ENCODE measurements at places on chromosomes 5 and 9. TPM values are rescaled to one million over a fixed set of nuclear protein-coding genes. Genes with fewer than 3 reads are reported as not detected.

The SPAAR gene
- not detected for total RNA-seq

The PHF24 gene
- 0.57 TPM for total RNA-seq

The IARS1 gene
- total RNA-seq, result 56.8 TPM

The CLIC3 gene
- 222 TPM for total RNA-seq

The FCN2 gene
- not detected for total RNA-seq

The FREM1 gene
- 0.23 TPM for total RNA-seq

The IFNA2 gene
- not detected for total RNA-seq

The CBY3 gene
- total RNA-seq, result not detected

The FNIP1 gene
- total RNA-seq, result 7.6 TPM

The LYSMD3 gene
- total RNA-seq, result 8.3 TPM

The N4BP3 gene
- total RNA-seq, result 17.6 TPM

The DDX4 gene
- total RNA-seq, result not detected

The ARHGEF37 gene
- total RNA-seq, result 19.7 TPM

The PTGES2 gene
- total RNA-seq, result 85.7 TPM

The FOXD4 gene
- not detected for total RNA-seq

The SHC3 gene
- 0.38 TPM for total RNA-seq

The GFI1B gene
- total RNA-seq, result not detected

The ALDOB gene
- not detected for total RNA-seq

The UBE2B gene
- total RNA-seq, result 49.8 TPM

The SWI5 gene
- 28.2 TPM for total RNA-seq

The FAM153A gene
- 0.57 TPM for total RNA-seq

The HTR1A gene
- total RNA-seq, result not detected

Data from esophagus squamous epithelium (tissue), 5 donors.